ENCODE measurements at places on chromosomes 5 and 9.

- peaks cover 3% of the 10 kb centered on the region for H3K36me3 ChIP-seq
- DNase-seq = no peak
- no peak overlapping the region for H3K27ac ChIP-seq
These were observed 204.1 kb downstream of the ELAVL2 start for GRCh38 chr9:23621924-23622323.

GRCh38 chr5:133682451-133682850 is 70.1 kb upstream of the FSTL4 start:
- H3K27me3 ChIP-seq = no peaks in the 10 kb centered on the region
- no peaks in the 10 kb centered on the region for H3K36me3 ChIP-seq
- no peak overlapping the region for H3K27ac ChIP-seq
- no peaks in the 10 kb centered on the region for H3K4me1 ChIP-seq
- no peak for DNase-seq
- no peak overlapping the region for H3K4me3 ChIP-seq

DNA sequence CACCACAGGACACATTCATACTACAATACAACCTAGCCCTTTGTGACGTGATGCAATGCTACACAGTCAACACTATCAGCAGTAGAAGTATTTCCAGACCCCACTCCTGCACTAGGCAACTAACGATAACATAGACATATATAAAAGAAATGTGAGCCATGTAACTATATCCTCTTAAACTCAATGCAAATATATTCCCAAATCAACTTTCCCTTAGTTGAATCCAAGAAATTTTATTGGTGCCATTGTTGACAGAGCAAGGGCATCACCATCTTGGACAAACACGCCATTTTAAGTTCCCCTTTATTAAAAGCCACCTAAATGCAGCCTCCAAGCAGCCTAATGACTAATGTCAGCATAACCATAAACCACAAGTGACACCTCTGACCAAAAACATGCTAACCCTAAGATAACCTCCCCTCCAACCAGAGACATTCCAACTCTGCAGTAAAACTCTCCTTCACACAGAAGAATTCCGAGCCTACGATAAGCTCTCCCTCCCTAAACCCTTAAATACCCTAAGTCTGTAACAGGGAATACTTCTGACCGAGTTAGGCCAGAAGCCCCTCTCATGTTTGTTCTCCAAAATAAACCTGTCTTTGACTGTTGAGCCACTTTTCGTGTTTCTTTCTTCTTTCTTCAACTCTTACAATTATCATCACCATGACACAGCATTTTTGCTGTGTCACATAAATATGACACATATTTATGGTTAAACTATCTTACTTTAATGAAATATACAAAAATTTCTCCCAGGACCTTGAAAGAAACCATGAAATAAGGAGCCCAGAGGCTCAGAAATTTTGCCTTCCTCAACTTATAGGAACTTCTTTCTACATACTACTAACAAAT is 1497.8 kb downstream of the EFNA5 start:
- H3K27ac ChIP-seq = no peak overlapping the region
- no peaks in the 10 kb centered on the region for H3K27me3 ChIP-seq
- no peak for DNase-seq
- no peaks in the 10 kb centered on the region for H3K4me1 ChIP-seq

DNA sequence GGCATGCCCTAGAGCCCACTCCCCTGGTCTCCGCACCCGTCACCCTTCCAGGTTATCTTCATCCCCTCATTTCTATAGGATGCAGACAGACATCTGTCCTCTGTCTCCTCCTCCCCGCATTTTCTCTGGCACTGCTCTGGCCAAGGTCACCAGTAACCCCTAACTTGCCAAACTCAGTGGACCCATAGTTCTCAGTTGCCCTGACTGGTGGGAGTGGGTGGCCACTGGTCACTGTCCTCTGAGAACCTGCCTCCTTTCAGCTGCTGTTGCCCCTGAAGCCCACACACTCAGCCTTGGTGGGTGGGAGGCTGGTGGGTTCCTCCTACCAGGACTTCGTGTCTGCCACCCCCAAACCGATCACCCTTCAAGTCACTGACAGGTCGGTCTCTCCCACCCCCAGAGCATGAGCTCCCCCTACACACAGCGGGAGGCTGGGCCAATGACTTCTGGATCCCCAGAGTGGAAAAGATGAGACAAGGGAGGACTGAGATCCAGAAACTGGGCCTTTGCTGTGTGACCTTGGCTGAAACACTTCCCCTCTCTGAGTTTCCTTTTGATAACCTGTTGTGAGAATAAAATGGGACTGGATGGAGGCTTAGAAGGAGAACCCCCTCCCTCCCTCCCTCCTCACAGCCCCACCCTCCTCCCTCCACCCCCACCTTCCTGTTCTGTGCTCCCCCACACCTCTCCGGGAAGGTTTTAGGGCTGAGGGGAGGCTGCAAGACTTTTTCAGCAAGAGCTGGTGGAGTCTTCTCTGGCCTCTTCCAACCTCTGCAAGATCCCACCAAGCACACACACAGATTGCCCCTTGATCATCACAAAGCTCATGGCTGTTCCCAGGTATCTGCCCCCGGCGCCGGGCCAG is 2.4 kb upstream of the DBN1 start:
- no peaks in the 10 kb centered on the region for H3K27me3 ChIP-seq
- 0 out of 2 replicates have a peak, but pooled peaks cover 2% of the 10 kb centered on the region for H3K36me3 ChIP-seq

GRCh38 chr5:40483316-40483715 is 196.4 kb upstream of the PTGER4 start:
- H3K4me3 ChIP-seq = no peak overlapping the region
- H3K27ac ChIP-seq = no peak overlapping the region
- H3K27me3 ChIP-seq = no peaks in the 10 kb centered on the region
- H3K4me1 ChIP-seq = no peaks in the 10 kb centered on the region

DNA sequence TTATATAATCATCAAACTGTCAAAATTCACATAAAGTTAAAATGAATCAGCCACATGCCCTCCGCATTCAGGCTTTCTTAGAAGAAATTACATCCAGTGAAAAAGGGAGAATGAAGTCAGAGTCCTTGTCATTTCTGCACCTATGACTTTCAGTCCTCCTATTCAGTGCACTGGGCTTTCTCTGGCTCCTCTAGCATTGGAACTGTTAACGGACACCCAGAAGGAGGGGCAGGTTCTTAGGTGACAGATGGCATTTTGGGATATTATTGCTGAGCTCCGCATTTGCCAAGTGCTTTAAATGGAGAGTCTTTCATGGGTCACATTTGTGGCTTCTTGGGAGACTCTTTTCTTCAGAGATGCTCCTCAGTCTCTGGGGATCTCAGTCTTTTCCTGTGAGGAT is 40.0 kb downstream of the ADAMTS19 start:
- no peaks in the 10 kb centered on the region for H3K36me3 ChIP-seq
- no peak overlapping the region for H3K27ac ChIP-seq
- H3K4me3 ChIP-seq = no peak overlapping the region
- no peaks in the 10 kb centered on the region for H3K4me1 ChIP-seq

DNA sequence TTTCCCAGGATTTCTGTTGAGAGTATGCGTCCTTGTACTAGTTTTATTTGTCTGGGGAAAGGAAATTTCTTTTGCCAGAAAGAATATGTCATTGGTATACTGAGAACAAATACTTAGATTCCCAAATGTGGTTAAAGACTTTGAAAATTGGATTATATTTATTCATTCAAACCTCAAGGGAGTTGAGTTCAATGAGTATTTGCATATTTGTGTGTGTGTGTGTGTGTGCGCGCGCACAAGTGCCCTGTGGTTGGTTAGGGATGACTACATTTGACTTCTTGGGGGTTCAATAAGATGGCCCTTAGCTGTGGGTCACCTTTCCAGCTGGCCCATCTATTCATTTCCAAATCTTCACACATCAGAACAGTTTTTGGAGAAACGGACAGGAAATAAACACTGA is 4.9 kb downstream of the RXFP3 start:
- no peak overlapping the region for H3K4me3 ChIP-seq
- 0 out of 2 replicates have a peak, but pooled peaks cover 5% of the 10 kb centered on the region for H3K4me1 ChIP-seq
- DNase-seq = no peak
- H3K27me3 ChIP-seq = peaks cover 14% of the 10 kb centered on the region

- DNase-seq = peak; percentile 42
- H3K27ac ChIP-seq = no peak overlapping the region
- peak overlapping the region; percentile 53 for H3K4me3 ChIP-seq
- H3K27me3 ChIP-seq = peaks cover 96% of the 10 kb centered on the region
- peaks cover 36% of the 10 kb centered on the region for H3K4me1 ChIP-seq
These were observed 12.6 kb downstream of the IRX2 start for GRCh38 chr5:2738700-2739359.

DNA sequence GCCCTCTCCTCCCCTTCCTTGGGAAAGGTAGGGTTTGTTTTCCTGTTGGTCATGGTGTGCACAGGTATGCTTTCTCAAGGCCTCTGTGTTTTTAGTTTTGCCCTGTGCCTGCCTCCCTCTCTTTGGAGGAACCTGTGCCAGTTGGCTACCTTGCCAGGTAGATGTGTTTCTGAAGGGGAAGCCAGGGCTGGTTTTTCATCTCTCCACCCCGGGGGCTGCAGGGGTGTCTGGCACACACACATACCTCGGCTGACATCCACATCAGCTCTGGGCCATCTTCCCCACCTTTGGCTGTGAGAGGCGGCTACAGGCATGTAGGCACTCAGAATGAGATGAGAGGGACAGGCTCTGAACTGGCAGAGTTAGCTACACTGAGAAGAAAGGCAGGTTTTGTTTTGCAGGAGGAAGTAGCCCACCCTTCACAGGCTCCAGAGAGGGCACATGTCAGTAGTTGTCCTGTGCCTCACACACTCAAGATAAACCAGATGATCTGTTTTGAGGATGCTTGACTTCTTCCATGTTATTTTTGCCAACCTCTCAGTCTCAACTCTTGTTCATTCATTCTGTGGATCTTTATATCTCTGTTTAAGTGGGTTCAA is 9.7 kb downstream of the RGMB start:
- H3K27me3 ChIP-seq = no peaks in the 10 kb centered on the region
- no peak overlapping the region for H3K4me3 ChIP-seq
- H3K27ac ChIP-seq = no peak overlapping the region
- H3K36me3 ChIP-seq = peaks cover 7% of the 10 kb centered on the region
- H3K4me1 ChIP-seq = peaks cover 34% of the 10 kb centered on the region

- H3K27me3 ChIP-seq = no peaks in the 10 kb centered on the region
- no peak overlapping the region for H3K4me3 ChIP-seq
- peak overlapping the region; percentile 41 for H3K27ac ChIP-seq
- DNase-seq = peak; percentile 69
These were observed 316.7 kb upstream of the CDH12 start for GRCh38 chr5:23169660-23170416.

- H3K36me3 ChIP-seq = no peaks in the 10 kb centered on the region
- no peak for DNase-seq
- no peak overlapping the region for H3K4me3 ChIP-seq
- no peak overlapping the region for H3K27ac ChIP-seq
These were observed 275.8 kb upstream of the IRX2 start for GRCh38 chr5:3027185-3027865.

DNA sequence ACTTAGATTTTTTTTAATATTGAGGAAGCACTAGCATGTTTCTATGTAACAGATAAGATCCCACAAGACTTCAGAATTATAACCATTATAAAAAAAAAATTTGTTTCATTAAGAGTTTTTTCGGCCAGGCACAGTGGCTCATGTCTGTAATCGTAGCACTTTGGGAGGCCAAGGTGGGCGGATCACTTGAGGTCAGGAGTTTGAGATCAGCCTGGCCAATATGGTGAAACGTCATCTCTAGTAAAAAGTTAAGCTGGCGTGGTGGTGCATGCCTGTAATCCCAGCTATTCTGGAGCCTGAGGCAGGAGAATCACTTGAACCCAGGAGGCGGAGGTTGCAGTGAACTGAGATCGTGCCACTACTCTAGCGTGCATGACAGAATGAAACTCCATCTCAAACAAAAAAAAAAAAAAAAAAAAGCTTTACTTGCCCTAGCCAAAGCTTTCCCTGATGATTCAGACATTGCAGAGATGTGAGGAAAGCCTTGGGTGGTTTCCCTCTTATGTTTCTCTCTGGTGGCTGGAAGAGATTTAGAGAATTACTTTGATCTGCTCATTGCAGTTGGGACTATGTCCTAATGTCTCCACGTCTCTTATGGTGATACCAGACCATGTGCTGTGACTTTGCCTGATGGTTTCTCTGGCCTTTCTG is 65.4 kb downstream of the EGFLAM start:
- H3K27me3 ChIP-seq = no peaks in the 10 kb centered on the region
- H3K4me1 ChIP-seq = no peaks in the 10 kb centered on the region
- H3K36me3 ChIP-seq = no peaks in the 10 kb centered on the region
- no peak overlapping the region for H3K27ac ChIP-seq
- no peak for DNase-seq

DNA sequence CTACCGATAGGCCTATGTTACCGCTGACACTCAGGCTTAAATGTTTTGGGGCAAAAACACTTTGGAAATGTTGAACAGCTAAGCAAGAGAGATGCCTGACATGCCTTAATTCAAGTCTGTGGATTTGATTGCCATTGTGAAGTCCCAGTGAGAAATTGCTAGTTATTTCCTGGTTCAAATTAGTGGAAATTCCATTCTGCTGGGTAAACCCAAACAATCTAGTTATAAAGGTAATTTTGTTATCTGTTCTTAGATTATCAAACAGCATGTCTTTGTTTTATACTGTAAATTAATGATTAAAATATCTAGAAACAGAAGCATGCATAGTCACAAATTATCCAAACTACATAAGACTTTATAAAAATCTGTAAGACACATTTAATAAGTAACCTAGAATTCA is 96.6 kb downstream of the PJA2 start:
- no peak overlapping the region for H3K27ac ChIP-seq
- no peaks in the 10 kb centered on the region for H3K4me1 ChIP-seq
- no peaks in the 10 kb centered on the region for H3K36me3 ChIP-seq
- no peaks in the 10 kb centered on the region for H3K27me3 ChIP-seq
- no peak for DNase-seq
- H3K4me3 ChIP-seq = no peak overlapping the region

DNA sequence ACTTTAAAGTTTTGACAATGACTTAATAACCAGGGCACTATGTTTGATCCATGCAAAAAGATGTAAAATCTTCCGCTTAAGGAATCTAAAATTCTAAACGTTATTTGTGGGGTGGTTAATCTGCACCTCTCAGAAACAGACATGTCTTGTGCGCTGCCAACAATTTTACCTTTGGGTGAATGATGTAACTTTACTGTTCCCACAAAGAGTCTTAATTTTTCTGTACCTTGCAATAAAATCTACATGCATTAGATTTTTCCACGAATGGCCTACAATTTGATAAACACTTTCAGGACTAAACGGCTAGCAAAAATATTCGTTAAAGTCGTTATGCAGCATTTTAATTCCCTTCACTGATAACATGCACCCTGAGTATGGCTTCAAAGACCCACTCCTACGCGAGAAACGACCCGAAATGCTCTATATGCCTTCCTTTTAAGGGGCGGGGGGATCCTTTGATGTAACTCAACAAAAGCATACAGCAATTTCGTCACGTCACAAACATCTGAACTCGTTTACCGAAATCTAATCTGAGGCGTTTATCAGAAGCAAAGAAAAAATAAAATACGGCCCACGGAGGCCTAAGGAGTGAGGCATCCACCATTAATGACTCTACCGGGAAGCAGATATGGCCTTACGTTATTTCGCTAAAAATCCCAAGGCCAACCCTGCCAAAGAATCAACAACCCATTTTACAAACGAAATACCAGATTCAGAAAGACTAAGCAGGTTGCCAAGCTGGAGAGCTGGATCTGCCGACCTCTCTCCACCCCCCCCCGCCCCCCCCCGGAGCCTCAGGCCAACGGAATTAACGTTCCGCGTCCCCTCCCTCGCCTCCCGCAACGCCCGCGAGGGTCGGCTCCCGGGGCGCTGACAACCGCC is 621 bp downstream of the AK6 start:
- peak overlapping the region; percentile 78 for H3K4me3 ChIP-seq
- DNase-seq = peak; percentile 51
- H3K36me3 ChIP-seq = peaks cover 19% of the 10 kb centered on the region
- no peaks in the 10 kb centered on the region for H3K4me1 ChIP-seq
- no peaks in the 10 kb centered on the region for H3K27me3 ChIP-seq

- no peak overlapping the region for H3K4me3 ChIP-seq
- no peaks in the 10 kb centered on the region for H3K36me3 ChIP-seq
- no peaks in the 10 kb centered on the region for H3K27me3 ChIP-seq
- no peak for DNase-seq
These were observed 128.2 kb upstream of the TBCA start for GRCh38 chr5:77904362-77904761.
